ENCODE measurements at places on chromosomes 1 and 21.
A peak's percentile ranks its signal among the peaks of the same experiment; 100 is the strongest.

- no peak for DNase-seq
Measured at GRCh38 chr1:184497959-184498723, 111.3 kb downstream of the C1orf21 start.

GRCh38 chr1:229028987-229029878 is 241.7 kb upstream of the RAB4A start:
- no peak for DNase-seq

- DNase-seq = no peak
Measured at GRCh38 chr1:14599183-14599791, 802 bp downstream of the KAZN start.

DNA sequence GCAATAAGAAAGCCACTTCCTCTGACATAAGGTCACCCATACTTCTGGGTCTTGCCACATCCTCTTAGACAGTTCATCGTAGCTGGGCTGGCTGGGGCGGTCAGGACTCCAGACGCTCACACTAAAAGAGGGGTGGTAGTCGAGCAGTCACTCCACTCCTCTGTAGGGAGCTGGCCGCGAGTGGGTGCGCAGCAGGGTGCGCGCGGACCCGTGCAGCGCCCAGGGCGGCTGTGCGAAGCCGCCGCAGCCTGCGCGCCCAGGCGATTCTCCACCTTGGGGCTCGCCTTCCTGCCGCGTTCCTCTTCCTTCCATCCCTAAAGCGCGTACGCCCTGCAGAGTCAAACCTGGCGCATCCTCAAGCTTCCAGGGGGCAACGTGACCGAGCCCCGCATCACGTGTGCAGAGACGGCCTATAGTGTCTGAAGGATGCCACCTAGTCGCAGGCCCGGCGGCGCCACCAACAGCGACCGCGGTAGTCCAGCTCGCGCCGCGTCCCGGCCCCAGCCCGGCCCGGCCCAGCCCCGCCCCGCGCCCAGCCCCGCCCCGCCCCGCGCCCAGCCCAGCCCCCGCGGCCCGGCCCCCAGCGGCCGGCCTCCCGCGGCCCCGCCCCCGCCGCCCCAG is 360 bp upstream of the PRDX6 start:
- peak; percentile 68 for DNase-seq

DNA sequence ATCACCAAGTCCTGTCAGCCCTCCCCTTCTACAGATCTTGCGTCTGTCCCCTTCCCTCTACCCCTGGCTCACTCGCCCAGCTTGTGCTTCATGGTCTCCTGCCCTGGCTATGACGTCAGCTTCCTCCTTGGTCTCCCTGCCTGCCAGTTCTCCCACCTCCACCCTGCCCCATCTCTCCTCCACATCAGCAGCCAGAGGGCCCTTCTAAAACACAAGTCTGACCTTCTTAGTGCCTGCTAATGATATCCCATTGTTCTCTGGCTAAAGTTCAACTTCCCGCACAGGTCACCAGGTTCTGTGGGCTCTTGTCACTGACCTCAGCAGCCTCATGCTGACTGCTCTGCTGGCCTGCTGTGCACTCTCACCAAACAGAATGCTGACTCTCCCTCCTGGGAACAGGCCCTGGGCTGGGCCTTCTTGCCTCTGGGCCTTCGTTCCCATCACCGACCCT is 24.7 kb upstream of the MYCL start:
- DNase-seq = no peak

- no peak for DNase-seq
Measured at GRCh38 chr1:145906954-145907753, 2.7 kb downstream of the ITGA10 start.

- DNase-seq = no peak
Measured at GRCh38 chr1:175197531-175197930, 5.0 kb upstream of the KIAA0040 start.

- no peak for DNase-seq
Measured at GRCh38 chr1:179870870-179871269, 6.7 kb downstream of the TOR1AIP2 start.

DNA sequence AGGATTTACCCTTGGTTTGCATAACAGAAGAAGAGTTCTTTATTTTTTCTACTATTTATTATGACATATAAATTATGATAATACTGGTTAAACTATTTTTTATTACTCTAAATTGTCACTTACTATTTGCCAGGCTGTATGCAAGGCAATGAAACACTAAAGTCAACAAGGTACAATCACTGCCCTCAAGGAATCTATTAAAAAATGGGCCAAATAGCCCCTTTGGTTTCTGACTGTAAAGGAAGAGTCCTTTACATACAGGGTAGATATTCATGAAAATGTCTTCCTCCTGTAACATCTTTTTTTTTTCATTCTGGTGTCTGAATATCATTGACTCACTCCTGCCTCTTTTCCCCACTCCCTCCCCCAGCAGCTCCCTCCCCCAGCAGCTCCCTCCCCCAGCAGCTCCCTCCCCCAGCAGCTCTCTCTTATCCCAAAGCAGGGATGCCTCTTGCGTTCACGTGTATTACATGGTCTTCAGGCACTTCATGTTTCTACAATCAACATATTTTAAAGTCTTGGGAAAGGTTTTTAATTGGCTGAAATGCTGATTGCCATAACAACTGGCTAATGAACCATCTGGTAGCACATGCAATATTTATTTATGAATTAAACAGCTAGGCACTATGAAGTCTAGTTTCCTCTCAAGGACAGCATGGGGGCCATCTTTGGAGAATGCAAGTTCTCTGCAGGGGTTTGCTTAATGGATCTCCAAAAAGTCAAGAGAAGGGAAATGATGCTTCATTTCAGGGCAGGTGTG is 400.4 kb upstream of the PLXNA2 start:
- no peak for DNase-seq

GRCh38 chr1:110604586-110605148 is 1.5 kb downstream of the KCNA2 start:
- no peak for DNase-seq

DNA sequence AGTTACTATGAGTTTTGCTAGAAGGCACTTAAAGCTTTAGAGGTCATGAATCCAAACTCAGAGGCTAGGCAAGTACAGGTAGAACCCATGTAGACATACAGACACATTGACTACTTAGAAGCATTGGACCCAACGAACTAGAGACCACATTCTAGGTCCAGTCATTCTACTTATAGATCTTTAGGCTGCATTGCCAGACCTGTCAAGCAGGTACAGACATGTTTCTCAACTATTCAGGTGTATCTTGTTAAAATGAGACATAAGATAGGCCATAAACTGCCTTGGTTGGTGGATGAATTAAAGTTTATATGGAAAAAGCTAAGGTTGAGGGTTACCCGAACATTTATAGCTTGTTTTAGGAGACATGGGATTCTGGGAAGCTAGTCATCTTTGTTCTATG is 6.5 kb downstream of the ZP4 start:
- DNase-seq = no peak

- DNase-seq = no peak
Measured at GRCh38 chr1:226682871-226683814, 55.9 kb downstream of the ITPKB start.
